ENCODE measurements at places on chromosomes 5 and 9.

DNA sequence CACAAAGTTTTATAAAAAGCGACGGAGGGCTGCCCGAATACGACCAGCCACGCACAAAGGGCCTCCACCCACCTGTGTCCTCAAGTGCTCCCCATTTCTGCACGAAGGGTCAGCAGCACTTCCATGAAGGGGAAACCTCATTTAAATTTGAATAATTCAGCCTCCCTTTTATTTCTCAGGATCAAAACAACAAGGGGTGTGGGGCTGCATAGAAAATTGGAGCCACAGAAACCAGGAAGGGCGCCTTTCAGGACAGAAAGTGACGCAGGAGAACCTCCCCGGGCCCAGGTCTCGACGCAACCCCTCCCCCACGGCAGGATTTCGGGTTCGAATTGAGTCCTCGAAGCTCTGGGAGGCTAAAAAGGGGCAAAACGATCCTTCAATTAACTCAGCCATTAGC, 2.1 kb downstream of the NRARP start:
- no peak for DNase-seq

DNA sequence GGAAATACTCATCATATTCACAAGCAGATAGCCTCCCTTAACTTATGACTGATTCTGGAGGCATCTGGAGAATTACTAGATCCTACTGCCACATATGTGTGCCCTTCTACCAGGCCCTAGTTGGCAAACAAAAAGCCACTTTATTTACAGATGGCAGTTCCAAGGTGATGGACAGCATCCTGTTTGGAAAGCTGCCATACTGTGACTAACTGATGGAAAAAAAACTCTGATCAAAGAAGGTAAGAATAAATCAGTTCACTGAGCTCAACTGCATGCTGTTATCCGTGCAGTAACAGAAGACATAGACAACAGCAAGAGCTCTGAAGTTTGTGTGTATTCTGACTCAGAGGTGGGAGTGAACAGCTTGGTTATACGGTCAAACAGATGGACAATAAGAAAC, 279.8 kb upstream of the POU5F2 start:
- DNase-seq = no peak

GRCh38 chr5:34523387-34523726, 132.8 kb upstream of the RAI14 start:
- no peak for DNase-seq

- no peak for DNase-seq
These were observed 458.6 kb downstream of the ZSWIM6 start for GRCh38 chr5:61790678-61791077.

DNA sequence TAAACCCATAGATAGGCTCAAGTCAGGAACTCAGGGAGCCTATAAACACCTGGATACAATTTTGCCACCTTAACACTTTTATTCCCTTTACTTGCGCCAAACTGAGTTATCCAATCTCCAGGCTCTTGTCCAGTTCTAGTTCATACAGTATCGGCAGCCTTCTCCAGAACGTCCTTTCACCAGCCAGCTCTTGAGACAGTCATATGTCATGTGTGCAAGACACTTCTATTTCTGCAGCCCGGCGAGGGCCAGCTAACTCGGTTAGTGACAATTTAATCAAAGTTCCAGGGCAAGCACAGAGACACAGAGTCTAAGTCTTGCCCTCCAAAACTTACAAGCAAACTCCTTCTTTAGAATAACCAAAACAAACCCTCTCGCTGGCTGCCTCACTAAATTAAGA, 12.9 kb downstream of the ABCA1 start:
- DNase-seq = no peak

- no peak for DNase-seq
These were observed 338.1 kb upstream of the MSX2 start for GRCh38 chr5:174386306-174386705.

DNA sequence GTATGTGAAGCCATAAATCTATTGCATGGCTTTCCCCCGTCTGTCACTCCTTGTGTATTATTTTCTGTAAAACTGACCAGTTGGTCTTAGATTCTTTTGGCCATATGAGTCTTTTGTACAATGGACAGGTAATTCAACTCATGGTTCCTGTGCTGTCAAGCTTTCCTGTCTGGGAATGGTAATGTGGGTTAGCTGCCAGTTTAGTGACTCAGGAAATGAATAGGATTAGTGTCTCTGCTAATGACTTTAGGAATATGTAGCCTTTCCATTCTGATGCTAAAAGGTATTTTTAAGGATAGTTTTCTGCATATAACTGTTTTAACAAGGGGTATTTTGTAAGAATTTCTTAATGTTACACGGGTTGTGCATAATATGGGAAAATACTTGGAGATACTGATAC, 182.7 kb downstream of the PBX3 start:
- DNase-seq = no peak

DNA sequence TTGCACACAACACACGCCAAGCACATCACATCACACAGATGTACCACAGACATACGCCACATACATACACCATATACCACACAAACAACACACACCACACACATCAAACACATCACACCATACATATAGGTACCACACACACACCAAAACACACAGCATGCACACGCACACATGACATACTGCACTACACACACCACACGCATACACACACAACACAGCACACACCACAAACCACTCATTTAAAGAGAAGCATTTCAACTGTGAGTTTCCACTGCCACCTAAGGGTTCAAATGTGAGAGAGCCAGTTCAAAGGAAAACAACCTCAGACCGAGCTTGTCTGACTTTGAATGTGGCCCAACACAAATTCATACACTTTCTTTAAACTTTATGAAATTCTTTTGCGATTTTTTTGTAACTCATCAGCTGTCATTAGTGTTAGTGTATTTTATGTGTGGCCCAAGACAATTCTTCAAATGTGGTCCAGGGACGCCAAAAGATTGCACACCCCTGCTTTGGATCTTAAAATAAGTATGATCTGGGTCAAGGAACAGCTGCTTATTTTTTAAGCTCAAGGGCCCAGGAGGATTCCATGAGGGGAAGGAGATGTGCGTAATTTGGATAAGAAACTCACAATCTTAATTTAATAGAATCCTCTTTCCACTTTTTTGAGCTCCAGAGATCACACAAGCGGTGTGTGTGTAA, 494.6 kb downstream of the GADD45G start:
- no peak for DNase-seq

DNA sequence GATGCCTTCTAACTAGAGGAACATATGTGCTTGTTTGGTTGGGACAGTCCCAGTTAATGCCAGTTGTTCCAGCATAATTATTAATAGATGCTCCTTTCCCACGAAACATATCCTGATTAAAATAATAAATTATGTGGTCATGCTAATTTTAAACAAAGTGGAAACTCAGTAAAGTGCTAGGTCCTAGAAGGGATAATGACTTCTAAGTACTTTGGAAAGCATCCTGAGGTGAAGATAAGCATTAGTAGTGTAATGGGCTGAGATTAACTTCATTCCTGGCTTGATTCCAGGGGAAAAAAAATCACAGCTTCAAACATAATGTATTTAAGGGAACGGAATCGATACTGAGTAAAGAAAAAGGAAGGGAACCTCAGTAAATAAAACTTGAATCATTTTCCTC, 213.7 kb upstream of the SNX2 start:
- DNase-seq = no peak

DNA sequence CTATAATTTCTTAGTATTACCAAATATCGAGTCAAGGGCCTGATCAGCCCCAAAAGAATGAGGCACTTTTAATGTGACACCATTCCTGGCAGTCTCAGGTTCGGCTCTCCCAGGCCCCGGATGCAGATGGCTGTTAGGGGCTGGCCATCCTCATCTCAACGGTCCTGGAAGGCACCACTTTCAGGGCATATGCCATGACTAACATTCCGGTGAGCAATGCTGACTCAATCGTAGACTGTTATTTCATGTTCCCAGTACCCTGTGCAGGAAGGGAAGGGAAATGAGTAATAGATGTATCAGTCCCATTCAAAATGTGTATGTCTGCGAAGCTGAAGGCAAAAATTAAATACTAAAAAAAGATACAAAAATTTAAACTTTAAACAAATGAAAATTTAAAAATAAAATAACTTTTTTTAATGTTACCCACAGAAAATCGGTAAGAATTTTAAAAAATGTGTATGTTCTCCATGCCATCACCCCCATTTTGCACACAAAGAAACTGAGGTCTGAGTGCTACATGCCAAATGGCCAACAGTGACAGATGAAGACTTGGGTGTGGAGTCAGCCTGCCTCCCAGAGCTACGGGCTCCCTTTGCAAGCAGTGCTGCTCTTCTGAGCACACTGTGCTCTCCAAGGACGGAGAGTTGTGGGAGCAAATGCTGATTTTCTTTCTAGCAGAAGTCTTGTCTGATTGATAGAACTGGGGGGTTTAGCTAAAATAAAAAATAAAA, 79.0 kb downstream of the GLDC start:
- DNase-seq = peak; percentile 14

DNA sequence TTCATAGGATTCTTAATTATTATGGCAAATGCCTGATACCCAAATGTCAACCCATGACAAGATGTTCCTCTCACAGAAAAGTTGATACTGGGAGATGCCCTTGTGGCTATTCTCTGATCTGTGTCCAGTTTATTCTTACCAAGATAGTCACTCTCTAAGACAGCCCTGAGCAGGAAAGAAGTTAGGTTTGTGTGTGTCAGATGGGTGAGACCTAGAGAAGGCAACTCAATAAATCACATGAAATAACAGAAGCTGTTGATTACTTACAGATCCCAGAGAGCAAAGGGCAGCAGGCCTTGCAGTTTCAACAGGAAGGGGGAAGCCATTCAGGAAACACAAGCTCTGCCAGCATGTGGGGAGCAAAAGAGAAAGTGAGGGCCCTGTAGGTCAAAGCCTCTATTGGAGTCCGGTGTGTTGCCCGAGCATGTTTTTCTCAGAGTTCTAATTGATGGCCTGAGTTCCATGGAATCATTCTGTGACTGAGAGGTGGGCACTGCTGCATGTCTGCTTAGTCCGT, 1193.7 kb upstream of the CDH18 start:
- DNase-seq = no peak

DNA sequence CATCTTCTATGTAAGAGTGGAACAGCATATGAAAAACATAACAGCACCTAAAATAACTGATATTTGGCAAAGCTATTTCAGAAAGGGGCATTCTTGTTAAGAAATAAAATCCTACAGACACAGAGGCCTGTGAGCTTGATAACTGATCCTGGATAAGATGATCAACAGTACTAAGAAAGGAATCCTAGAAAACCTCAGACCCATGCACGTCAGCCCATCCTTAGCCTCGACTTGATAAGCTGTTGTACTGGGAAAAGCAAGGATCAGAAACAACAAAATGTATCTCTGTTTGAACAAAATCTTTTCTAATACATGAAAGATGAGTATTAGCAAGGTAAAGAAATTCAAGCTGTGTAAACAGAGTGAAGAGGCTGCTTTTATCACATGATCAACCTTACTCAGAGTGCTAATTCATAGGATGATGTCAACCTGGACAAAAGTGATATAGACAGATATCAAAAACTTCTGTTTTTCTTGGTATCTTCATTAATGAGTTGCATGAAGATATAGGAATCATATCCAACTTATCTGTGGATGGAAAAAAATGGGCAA, 15.2 kb downstream of the LIFR start:
- no peak for DNase-seq

GRCh38 chr5:82806513-82806912, 270.7 kb downstream of the TMEM167A start:
- DNase-seq = no peak

DNA sequence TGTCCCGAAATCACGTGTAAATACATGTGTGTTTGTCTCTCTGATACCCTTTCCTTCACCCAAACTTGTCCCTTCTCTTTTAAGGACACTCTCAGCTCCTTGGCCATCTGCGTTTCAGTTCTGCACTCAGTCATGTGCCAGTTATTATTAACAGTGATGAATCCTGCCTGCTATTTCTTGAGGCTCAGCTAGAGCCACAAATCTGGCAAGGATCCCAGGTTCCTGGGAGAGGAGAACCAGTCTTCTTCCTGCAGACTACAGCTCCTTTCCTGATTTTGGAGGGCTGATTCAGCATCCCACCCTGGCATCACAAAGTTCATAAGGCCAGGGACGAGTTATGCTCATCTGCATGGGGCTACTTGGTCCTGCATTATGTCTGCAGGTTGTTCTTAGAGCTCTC, 5.6 kb downstream of the MAMDC2 start:
- no peak for DNase-seq

- DNase-seq = no peak
These were observed 2.3 kb downstream of the LCN2 start for GRCh38 chr9:128151309-128152132.

- no peak for DNase-seq
These were observed 139.3 kb downstream of the LHFPL2 start for GRCh38 chr5:78509145-78509865.

GRCh38 chr9:96344458-96345180, 38.9 kb downstream of the SLC35D2 start:
- DNase-seq = no peak
